NCI-H1436 (cell line): ENCODE measurements at places on chromosomes 16 and 17.

- DNase-seq = no peak
These were observed 59.1 kb downstream of the SSH2 start for GRCh38 chr17:29870836-29871465.

- DNase-seq = no peak
These were observed 15.4 kb downstream of the ZFPM1 start for GRCh38 chr16:88468275-88469129.

DNA sequence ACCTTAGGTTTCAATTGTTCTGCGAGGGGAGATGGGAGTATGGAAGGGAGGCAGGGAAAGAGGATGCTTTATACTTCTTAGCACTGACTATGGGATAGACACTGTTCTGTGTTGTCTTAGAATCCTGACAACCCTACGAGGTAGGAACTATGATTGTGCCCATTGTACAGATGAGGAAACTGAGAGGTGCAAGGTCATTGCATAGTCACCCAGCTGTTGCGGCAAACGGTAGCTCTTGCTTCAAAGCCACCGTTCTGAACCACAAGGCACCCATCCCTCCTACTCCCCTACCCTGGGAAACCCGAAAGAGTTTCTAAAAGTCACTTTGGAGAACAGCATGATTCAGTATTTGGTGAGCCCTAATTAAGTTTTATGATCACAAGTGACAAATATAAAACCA lies 7.5 kb downstream of the CCDC40 start:
- no peak for DNase-seq

GRCh38 chr17:1206026-1206777 lies 26.4 kb upstream of the ABR start:
- no peak for DNase-seq

- DNase-seq = no peak
These were observed at the start of gene KRTAP2-3 for GRCh38 chr17:41060052-41060604. TSS of gene KRTAP2-3 (minus strand) at chr17:41060114. CDS start at chr17:41060050, 64 bp downstream.

DNA sequence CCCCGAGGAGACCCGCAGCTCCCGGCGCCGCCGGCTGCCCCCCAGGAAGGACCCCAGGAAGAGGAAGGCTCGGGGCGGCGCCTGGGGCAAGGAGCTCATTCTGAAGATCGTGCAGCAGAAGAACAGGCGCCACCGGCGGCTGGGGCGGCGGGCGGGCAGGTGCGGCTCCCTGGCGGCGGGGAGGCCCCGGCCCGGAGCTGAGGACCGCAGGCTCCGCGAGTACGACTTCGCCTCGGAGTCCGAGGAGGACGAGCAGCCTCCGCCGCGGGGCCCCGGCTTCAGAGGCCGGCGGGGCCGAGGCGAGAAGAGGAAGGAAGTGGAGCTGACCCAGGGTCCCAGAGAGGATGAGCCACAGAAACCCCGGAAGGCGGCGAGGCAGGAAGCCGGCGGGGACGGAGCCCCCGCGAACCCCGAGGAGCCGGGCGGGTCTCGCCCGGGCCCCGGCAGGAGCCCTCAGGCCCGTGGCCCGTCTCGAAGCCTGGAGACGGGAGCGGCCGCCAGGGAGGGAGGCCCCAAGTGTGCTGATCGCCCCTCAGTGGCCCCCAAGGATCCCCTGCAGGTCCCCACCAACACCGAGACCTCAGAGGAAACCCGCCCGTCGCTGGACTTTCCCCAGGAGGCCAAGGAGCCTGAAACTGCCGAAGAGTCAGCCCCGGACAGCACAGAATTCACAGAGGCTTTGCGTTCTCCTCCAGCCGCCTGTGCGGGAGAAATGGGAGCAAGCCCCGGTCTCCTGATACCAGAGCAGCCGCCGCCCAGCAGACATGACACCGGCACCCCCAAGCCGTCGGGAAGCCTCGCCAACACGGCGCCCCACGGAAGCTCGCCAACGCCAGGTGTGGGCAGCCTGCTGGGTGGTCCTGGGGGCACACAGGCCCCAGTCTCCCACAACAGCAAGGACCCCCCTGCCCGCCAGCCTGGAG lies 22.3 kb upstream of the ZFPM1 start:
- no peak for DNase-seq

GRCh38 chr17:41013181-41013580 lies 4.3 kb upstream of the KRTAP3-1 start:
- DNase-seq = no peak

- no peak for DNase-seq
These were observed 5.5 kb downstream of the SPAG9 start for GRCh38 chr17:51115179-51115578.
